ENCODE measurements at places on chromosomes 7 and 10.

DNA sequence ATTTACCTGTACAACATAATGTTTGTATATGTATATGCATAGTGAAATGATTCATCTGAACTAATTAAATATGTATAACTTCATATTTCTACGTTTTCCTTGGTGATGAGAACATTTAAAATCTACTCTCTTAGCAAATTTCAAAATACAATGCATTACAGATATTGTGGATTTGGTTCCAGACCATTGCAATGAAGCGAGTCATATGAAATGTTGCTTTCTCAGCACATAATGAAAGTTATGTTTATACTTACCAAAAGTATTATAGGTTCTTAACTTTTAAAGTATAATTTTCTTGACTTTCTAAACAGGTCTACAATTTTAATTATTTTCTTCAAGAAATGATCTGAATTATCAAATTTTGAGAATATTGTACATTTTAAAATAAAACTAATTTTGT is 189.2 kb downstream of the CSTF2T start:
- no peak for DNase-seq

GRCh38 chr7:123348690-123349089 is 148.9 kb upstream of the SLC13A1 start:
- no peak for DNase-seq

DNA sequence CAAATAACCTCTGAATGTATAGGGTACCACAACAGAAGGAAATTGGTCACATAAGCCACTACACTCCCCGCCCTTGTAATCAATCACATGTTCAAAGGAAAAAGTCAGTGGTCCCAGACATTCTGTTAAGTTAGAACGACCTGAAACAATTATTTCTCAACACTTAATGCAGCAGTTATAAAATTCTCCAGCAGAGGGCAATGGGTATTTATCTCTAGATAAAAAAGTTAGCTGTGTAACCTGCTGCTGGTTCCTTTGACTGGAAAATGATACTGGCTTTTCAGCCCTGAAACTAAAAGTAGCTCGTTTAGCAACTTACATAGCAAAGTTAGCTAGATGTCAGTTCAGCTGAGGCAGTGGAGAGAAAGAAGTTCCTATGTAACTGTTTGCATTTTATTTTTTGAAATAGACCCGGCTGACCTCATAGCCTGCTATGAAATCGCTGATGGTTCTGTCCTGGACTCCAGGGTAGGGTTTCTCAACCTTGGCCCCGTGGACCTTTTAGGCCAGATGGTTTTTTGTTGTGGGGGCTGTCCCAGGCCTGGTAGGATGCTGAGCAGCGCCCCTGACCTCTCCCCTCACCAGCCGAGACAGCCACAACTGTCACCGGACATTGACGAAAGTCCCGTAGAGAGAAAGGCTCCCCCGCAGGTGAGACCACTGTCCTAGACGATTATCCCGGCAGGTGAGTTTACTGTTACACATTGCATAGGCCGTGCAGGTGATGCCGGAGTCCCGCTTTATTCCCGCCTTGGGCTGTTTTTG is 40.2 kb upstream of the PROSER2 start:
- DNase-seq = no peak

DNA sequence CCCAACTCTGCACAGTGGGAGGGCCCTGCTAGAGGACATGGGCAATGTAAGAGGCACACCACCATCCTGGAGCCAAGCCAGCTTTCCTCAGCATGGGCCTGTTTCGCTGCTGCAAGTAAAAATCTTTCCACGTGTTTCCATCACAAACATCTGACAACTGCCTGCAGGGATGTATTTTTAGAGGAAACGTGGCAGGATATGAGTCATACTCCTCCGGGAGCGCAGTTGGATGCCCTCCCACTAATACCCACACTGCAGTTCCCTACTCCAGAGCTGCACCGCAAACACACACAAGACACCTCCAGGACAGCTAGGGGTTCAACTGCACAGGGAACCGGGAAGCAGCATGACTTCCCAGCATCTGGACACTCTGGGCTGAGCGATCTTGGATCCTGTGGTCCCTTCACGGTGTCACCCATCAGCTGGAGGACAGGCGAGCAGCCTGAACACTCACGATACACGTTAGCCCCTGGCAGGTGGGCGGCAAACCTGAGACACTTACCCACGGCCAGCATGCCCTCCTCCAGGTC is 26.1 kb downstream of the PLAC9 start:
- no peak for DNase-seq

- no peak for DNase-seq
These were observed 3.5 kb upstream of the CFAP58 start for GRCh38 chr10:104350127-104350635.

All from DMS79 (cell line).